ENCODE measurements at places on chromosomes 2 and 18.

- DNase-seq: no peak
Observed at GRCh38 chr18:46439037-46439436, 218.0 kb downstream of the LOXHD1 start.

DNA sequence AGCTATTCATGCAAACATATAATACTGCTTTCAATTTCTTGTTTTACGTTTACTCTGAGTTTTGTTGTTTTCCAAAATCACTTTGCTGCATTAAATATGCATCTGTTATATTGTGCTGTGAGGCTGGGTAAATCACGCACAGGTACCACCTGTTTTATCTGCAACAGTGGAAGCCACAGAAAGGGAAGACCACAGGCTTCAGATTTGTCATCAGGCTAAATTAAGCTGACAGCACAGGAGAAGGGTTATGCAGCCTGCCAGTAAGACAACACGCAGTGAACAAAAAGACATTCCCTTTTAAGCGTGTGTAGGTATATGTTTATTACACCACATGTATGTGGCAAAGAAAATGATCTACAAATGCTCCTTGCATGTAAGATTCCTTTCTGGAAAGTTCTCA, 38.2 kb downstream of the ZNF516 start:
- DNase-seq: no peak

DNA sequence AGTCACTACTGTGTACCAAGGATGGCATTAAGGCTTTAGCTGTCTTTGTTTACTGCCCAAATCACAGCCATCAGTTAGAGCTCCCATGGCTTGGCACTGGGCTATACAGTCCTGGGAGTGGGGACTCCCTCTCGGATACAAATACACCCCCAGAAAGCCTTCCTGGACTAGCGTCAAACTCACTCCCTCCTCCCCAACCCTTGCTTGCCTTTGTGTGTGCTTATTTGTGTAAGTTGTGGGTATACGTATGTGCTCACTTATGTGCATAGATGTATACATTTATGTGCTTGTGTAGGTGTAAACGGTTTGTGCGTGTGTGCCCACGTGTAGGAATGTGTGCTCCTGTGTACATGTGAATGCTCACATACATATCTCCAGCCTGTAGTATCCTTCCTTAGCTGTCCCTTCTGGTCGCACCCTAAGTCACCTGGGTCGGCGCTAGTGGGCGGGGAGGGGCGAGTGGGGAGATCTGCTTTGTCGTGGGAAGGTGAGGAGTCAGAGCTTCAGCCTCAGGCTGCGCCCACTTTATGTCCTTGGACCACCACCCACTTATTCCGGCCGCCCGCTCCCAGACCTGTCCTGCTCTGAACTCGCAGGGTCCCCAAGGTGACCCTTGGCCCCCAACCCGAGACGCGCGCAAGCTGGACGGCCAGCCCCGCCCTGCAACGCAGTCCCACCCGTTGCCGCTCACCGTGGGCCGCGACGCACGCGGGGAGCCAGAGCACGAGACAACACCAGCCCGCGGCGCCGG, 461 bp downstream of the PRADC1 start:
- peak; percentile 49 for DNase-seq

DNA sequence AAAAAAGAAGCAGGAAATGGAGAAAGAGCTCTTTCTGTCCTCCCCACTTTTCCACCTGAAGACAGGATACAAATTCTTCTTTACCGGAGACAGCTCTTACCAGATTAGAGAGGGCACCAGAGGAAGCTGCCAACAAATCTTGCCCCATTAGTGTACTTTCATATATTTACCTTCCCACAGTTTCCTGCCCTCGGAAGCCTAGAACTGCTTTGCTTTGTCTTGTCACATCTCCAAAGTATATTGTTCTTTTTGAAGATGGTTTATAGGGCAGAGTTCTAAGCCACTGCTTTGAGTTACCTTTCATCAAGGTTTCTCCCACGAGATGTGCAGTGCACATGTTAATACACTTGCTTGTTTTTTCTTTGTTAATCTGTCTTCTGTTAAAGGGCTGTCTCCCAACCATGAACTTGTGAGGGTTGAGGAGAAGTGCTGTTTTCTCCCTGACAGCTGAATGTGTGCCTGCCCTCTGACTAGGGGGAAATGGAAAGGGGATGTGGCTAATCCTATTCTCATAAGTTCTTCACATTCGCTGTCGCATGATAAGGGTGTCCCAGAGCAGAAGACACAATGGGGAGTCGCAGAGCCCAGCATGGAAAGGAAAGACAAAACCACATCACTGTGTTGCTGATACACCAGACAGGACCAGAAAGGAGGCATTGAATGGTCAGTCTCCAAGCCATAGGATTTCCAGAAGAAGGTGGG, 24.2 kb downstream of the CENPA start:
- DNase-seq: no peak

- DNase-seq: no peak
Observed at GRCh38 chr2:167013227-167013626, 124.9 kb downstream of the XIRP2 start.

DNA sequence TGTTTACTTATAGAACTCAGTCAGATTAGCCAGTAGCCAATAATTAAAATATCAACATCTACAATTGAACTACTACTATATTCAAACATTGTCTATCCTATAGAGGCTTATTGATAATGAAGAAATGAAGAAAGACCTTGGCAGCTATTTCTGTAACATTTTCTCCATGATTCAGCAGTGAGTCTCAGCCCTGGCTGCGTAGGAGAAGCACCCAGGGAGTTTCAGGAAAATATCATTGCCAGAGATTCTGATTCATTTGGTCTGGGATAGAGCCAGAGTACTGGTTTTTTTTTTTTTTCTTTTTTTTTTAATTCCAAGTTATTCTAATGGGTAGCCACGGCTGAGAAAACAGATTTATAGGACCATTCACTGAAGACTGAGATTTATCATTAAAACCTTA, 404.8 kb downstream of the TXNL1 start:
- no peak for DNase-seq

DNA sequence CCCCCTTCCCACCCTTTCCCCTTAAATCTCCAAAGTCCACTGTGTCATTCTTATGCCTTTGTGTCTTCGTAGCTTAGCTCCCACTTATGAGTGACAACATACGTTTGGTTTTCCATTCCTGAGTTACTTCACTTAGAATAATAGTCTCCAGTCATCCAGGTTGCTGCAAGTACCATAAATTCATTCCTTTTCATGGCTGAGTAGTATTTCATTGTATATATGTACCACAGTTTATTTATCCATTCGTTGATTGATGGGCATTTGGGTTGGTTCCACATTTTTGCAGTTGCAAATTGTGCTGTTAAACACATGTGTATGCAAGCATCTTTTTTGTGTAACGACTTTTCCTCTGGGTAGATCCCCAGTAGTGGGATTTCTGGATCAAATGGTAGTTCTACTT, 14.5 kb upstream of the ZNF638 start:
- no peak for DNase-seq

GRCh38 chr2:71934595-71935261, 212.9 kb downstream of the CYP26B1 start:
- no peak for DNase-seq

GRCh38 chr2:58052978-58053377, 6.4 kb downstream of the VRK2 start:
- DNase-seq: no peak

DNA sequence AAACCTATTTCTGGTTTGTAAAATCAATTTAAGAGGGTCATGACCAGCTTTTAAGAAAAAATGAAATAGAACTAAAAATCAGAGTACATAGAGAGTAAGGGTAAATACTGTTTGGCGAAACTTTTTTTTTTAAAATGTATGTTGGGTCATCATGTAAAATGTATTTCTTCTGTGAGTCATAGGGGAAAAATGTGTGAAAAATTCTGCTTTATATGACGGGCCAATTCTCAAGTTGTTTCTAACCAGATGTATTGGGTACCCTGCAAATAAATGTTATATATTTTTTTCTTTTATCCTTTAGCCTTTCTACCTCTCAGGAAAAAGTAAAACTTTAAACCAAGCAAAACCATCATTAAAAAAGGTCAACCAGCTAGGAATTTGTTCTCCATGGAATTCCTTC, 13.9 kb downstream of the AFTPH start:
- no peak for DNase-seq

DNA sequence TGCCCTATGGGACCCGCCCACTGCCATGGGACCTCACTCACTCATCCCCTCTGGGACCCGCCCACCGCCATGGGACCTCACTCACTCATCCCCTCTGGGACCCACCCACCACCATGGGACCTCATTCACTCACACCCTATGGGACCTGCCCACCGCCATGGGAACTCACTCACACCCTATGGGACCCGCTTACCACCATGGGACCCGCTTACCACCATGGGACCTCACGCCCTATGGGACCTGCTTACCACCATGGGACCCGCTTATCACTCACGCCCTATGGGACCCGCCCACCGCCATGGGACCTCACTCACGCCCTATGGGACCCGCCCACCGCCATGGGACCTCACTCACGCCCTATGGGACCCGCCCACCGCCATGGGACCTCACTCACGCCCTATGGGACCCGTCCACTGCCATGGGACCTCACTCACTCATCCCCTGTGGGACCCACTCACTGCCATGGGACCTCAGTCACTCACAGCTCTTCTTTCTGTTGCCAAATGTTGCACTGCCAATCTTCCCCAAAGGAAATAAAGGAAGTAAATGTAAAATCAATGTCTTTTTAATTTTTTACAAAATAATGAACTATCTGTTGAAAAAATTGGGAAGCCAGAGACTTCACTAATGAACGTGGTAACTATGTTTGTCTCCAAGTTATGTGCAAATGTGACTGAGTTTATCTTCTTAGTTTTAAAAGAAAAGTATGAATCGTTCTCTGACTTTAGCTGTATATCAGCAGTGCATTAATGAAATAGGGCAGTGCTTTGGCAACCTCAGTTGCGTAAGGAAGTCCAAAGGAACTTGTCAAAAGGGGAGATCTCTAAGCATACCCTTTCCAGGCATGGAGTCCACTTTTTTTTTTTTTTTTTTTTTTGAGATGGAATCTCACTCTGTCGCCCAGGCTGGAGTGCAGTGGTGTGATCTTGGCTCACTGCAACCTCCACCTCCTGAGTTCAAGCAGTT, 101.5 kb upstream of the MGAT5 start:
- DNase-seq: no peak

DNA sequence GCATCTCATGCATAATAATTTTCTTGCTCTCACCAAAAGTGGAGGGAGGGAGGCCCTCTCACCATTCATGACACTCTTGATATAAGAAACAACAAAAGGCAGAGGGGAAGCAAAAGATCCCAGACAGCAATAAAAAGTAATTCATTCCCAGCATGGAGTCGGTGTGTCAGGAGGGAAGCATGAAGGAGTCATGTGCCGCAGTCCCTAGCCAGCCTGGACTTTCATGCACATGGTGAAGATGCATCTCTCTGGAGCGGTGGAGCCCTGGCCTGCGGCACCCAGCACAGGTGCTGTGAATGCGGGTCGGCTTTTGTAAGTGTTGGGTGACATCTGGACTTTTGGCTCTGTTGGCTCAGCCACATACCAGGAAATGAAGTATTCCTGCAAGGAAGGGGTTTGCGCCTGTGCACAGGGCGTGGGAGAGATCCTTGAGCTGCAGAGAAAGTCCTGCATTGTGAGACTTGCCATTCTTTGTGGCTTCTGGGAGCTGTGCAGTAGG, 119.4 kb downstream of the COPS8 start:
- DNase-seq: no peak

- DNase-seq: no peak
Observed at GRCh38 chr2:68521037-68521436, 53.7 kb downstream of the APLF start.

DNA sequence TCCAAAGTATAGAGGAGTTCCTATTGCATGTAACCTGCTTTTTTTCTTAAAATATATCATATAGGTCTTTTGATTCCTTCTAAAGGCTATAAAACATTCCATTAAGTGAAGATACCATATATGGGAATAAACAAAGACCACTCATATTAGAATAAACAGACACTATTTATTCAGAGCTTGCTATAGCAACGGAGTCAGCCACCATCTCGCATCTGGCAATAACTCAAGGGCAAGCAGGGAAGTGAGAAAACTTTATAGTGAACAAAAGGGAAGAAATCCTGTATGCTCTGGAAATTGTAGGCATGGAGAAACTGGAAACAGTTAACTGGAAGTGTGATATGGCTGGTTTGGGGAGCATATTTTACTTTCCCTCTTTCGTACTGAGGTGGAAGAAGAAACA, 301.9 kb downstream of the PTH2R start:
- no peak for DNase-seq

DNA sequence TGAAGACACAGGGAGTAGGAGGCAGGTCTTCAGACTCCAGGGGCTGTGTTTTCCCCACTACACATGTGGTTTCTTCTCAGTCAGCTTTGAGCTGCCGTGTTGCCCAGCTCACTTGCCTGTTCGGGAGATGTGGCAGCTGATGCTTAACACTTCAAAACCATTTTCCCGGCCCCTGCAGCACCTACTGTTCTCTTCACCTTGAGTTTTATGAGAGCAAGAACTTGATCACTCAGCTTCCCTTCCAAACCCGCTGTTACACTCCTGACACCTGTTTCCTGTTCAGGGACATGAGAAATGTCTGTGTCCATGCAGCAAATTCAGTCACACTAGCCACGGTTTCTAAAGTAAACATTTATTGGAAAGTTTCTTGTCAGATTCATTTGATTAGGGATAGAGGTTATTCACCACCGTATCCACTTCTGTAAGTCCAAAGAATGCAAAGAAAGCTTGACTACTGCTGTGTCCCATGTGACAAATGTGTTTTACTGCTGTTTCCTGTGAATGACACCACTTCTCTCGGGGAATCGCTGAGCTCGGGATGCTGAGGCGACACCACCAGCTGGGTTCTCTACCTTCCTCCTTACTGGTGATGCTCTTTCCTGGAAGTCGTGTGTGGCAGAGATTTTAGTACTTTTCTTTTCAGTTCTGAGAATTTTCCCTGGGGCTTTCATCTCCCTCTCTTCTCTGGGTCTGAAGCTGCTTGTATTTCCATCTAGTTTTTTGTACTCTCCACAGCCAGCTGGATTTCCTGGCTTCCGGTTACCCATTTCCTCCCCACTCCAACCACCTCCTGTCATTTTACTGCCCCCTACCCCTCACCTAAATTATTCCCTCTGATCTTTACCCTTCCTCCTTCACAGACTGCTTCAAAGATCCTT, 91.7 kb downstream of the KLF7 start:
- no peak for DNase-seq

DNA sequence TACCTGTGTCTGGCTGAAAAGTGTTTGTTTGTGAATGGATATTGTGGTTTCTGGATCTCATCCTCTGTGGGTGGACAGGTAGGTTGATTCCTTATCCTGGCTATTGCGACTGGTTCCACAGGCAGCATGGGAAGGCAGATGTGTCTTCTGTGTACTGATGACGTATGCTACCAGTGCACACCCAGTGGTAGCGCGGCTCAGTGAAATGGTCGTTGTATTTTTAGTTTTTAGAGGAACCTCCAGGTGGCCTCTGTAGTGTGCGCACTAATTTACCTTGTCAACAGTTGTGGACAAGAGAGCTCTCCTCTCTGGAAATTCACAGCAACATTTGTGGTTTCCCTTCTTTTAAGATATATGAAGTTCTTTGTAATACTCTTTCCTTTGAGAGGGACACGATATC, 52.5 kb downstream of the CCDC74A start:
- DNase-seq: no peak

GRCh38 chr2:188046437-188046836, 245.2 kb upstream of the GULP1 start:
- no peak for DNase-seq
